ENCODE measurements at places on chromosomes 2 and 18.

GRCh38 chr18:23585007-23585871 lies 1.1 kb downstream of the NPC1 start:
- no peak for DNase-seq

- DNase-seq: no peak
Observed at GRCh38 chr2:241063587-241063986, 38.5 kb downstream of the MTERF4 start.

- DNase-seq: no peak
Observed at GRCh38 chr2:10875126-10875525, 36.6 kb upstream of the KCNF1 start.

- no peak for DNase-seq
Observed at GRCh38 chr2:43013821-43014345, 212.5 kb downstream of the ZFP36L2 start.

DNA sequence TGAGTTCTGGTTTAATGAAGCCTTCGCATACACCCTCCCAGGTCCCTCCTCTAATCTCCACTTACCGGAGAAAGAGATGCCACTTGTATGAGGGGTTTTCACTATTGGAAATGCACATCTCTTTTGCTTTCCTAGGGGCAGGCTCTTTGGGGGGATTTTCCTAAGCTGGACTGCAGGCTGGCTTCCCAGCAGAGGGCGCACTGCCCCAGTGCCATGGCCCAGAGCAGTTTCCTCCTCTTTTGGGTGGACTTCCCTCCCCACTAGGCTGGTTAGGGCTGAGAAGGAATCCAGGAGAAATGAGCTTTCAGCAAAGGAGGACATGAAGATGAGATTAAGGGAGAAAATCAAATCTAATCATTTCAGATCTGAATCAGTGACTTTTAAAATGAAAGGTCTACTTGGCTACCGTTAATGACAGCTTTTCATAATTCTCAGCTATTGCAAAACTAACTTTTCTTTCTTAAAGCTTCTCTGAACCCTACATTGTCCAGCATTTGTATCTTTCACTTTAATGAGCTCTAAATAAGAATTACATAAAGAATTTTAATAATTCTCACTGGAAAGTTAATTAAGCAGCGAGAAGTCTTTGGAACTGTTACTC lies 784.1 kb upstream of the FANCL start:
- DNase-seq: peak; percentile 52

DNA sequence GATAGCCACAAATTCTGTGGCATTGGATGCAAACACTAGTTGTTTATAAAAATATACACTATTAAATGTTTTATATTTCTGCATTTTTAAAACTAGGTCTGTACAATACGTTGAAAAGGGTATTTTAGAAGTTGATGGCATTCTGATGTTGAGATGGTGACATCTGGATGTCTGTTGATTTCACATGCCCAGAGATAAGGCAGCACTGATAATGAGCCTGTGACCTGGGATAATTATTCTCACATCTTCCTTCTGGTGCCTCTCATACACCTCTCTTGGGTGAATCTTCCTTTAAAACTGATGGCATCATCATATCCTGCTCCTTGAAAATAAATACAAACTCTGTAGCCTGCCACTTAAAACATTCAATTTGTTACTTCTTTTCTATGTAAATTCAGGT lies 208.6 kb downstream of the NYAP2 start:
- no peak for DNase-seq

DNA sequence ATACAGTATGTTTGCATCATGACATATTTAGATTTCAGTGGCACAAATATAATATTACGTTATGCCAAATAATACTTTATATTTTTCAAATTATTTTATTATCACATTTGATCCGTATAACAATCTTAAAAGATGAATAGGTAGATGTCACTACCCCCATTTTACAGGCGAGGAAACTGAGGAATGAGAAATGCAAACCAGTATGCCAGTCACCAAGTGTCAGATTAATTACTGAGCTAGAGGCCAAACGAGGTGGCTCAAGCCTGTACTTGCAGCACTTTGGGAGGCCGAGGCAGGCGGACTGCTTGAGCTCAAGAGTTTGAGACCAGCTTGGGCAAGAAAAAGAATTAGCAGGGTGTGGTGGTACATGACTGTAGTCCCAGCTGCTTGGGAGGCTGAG lies 17.4 kb upstream of the YES1 start:
- no peak for DNase-seq

DNA sequence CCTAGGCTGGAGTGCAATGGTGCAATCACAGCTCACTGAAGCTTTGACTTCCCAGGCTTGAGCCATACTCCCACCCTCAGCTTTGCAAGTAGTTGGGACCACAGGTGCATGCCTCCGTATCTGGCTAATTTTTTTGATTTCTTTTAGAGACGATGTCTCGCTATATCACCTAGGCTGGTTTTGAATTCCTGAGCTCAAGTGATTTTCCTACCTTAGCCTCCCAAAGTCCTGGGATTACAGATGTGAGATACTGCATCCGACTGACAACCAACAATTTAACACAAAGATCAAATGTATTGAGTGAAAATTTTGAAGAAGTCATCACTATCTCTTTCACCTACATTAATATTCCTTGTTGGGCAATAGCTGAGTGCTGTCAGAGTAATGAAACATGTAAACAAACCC lies 181.6 kb downstream of the MYCN start:
- peak; percentile 97 for DNase-seq

- DNase-seq: no peak
Observed at GRCh38 chr2:169013628-169014026, 17.5 kb downstream of the ABCB11 start.

DNA sequence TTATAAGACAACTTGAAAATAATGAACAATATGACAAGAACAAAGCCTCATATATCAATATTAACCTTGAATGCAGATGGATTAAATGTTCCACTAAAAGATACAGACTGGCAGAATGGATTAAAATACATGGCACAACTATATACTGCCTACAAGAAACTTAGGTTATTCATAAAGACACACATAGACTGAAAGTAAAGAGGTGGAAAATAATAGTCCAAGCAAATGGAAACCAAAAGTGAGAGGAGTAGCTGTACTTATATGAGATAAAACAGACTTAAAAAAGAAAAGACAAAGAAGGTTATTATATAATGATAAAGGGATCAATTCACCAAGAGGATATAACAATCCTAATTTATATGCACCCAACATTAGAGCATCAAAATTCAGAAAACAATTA lies 18.2 kb downstream of the LMAN1 start:
- DNase-seq: no peak

DNA sequence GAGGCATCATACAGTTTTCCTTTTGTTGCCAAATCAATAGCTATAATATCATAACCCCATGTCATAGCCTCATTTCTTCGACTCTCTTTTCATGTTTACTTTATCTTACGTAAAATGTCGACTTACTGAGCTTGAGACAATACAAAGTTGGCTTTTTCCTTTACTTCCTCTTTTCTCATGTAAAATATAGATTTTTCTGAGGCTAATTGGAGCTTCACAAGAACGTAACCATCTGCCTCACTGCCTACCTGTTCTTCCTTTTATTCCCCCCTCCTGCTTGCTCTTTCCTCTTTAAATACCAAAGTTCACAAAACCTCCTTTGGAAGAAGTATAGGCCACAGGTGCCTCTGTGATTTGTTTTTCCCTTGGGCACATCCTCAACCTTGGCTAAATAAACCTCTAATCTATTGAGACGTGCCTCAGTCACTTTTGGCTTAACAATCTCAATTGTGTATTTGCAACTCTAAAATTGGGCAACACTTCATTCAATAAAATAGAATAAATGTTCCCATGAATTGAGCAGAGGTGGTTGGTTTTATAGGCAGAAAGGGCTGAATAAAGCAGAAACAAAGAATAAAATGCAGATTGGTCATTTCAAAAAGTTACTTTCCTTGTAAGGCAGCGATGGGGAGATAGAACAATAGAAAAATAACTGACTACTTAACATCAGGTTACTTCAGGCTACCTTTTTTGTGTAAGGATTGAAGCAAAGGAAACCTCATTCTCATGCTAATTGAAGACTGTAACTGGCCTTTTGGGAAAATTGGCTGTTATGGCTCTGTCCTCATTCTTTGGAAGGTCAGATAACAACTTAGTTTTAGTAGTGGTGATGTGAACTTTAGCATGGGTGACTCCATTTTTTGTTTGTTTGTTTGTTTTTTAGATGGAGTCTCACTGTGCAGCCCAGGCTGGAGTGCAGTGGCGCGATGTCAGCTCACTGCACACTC lies 21.3 kb downstream of the COMMD1 start:
- DNase-seq: no peak

GRCh38 chr2:181517685-181518301 lies 60.6 kb downstream of the ITGA4 start:
- DNase-seq: no peak

- no peak for DNase-seq
Observed at GRCh38 chr2:237639052-237639835, 11.9 kb downstream of the LRRFIP1 start.

- DNase-seq: no peak
Observed at GRCh38 chr18:54957996-54958395, 1.3 kb downstream of the CCDC68 start.

DNA sequence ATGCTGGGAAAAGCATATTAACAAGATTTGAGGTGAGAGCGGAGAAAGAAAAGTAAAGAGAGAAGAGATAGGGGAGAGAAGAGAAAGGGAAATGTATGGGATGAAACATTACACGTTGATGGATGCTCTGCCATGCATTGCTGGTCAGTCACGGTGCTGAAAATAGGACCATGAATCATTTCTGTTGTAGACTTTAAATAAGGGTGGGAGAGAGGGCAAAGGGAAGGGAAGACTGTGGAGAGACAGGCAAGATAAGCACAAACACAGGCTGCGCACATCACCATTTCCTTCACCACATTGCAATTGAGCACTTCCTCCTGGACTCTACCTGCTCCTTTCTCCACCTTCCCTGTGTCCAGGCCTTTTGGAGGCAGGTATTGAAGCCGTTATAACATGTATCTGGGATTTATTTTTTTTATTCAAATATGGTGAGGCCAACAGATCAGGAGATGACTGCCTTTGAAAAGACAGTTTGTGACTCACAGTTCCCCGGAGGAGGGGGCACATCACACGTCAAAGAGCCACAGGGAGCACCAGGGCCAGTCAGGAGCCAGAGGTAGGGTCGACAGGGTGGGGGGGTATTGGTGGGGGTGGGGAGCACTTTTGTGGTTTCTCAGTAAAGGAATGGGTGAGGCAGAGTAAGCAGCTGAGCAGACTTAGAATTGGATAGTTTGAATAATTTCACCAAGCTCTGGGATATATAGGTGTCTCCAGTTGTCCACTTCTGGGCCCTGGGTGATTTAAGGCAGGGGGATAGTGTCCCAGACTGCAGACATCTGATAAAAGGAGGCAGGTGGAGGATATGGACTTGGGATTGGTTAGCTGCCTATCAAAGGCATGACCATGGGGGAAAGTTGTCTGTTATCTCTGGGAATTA lies 372.8 kb upstream of the ST6GAL2 start:
- peak; percentile 32 for DNase-seq

DNA sequence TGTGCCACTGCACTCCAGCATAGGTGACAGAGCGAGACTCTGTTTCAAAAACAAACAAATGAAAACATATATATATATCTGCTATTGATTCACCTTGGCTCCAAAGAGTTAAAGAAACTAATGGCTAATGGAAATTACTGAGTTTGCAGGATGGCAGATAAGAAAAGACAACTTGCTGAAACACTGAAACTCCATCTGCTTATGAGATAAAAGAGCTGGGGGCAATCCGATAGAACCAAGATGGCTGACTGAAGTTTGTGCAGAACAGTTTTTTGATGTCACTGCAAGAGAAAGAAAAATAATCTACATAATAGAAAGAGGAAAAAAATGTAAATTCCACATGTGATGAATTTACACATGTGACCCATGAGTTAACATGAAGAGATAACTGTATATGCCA lies 88.2 kb downstream of the LRATD1 start:
- DNase-seq: no peak

DNA sequence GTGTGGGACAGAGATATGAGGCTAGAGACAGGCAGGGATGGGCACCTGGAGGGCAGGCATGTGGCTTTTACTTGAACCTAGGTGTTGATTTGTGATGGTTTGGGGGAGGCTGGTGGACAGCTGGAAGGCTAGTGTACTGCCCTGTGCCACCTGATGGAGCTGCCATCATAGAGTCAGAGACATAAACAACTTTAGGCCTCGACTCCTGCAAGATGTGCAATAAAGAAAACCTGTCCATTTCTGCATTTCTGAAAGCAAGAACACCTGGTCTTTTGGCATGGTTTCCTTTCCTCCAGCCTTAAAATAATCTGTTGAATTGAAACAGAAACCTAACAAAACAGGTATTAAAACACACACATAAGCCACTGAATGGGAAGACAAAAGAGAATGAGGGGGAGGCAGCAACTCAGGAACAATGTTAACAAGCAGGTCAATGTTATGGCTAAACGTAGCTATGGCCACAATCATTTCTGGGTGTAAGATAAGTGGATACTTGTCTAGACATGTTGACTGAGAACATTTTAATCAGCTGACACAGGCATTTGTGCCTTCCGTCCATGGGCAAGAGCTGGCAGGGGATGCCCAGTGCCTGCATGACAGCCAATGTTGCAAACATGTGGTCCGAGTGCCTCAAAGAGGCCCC lies 87.8 kb downstream of the KCTD1 start:
- DNase-seq: no peak

GRCh38 chr2:107698861-107699260 lies 127.8 kb upstream of the RGPD4 start:
- no peak for DNase-seq

GRCh38 chr2:238159071-238159539 lies 335 bp downstream of the ERFE start:
- no peak for DNase-seq

DNA sequence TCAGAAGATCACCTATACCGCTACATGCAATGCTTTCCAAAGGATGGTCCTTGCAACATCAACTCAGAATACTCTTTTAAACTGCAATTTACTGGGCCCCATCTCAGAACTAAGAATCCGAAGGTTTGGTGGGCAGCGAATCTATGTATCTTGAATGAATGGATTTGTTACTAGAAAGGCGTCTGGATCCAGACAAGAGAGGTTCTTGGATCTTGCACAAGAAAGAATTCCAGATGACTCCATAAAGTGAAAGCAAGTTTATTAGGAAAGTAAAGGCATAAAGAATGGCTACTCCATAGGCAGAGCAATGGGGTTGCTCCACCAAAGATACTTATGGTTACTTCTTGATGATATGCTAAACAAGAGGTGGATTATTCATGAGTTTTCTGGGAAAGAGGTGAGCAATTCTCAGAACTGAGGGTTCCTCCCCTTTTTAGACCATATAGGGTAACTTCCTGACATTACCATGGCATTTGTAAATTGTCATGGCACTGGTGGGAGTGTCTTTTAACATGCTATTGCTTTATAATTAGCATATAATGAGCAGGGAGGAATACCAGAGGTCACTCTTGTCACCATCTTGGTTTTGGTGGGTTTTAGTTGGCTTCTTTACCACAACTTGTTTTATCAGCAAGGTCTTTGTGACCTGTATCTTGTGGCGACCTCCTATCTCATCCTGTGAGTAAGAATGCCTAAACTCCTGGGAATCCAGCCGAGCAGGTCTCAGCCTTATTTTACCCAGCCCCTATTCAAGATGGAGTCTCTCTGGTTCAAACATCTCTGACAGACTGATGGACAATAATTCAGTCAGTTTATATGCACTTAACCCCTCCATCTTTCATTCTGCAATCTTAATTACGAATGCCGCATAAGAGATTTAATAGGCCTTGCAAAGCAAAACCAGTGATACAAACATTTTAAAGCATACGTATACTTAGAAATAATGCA lies 7.5 kb upstream of the RMDN2 start:
- no peak for DNase-seq

All from SK-N-DZ (cell line).